ENCODE measurements at places on chromosomes 4 and X.

GRCh38 chr4:184447664-184448063, 26.7 kb downstream of the IRF2 start:
- DNase-seq, result no peak

DNA sequence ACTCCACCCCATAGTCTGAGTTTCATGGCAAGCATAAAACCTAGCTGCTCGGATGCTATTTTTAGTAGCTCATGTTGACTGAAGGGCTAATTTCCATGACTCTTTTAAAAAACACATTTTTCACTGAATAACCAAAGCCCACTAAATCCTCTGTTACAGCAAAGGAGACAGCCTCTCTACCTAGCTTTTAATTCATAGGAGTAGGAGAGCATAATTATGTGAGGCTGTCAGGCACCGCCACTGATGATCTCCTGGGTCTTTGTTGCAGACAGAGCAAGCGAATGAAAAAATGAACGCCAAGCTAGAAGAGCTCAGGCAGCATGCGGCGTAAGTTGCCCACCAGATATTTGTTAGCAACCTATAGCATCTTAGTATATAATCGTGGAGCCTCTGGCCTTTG, 53.5 kb downstream of the KIF4A start:
- DNase-seq, result no peak

DNA sequence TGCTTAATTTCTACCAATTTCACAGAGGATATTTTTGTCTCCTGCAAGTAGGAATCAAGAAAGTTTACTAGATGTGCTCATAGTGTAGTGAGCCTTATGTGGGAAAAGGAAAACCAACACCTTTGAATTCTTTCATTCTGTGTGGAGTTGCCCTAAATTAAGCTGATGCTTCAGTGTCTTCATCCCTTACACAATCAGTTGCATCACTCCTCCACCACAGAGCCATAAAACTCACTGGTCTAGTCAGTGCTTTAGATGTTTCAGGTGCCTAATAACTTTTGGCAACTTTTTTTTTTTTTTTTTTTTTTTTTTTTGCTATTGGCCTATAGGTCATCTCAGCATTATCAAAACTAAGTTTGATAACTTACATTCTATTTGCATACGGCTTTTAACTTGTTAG, 41.5 kb downstream of the HHIP start:
- no peak for DNase-seq

DNA sequence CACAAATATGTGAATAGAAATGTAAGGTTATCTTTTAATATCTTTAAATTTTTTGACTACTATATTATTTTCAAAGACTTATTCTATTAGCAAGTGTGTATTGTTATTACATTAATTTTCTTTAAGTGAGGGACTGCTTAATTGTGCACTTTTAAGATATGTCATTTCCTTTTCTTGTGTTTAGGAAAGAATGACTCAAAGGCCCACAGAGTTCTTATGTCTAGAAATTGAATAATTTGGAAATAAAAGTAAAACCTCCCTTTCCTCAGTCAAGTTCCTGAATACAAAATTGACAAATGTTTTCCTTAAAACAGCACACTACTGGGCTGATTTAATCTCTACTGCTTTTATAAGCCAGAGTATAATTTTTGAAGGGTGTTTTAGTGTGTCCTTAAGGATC, 169.7 kb downstream of the TMEM47 start:
- DNase-seq, result no peak

GRCh38 chr4:123615901-123616300, 219.3 kb downstream of the SPRY1 start:
- DNase-seq, result no peak

DNA sequence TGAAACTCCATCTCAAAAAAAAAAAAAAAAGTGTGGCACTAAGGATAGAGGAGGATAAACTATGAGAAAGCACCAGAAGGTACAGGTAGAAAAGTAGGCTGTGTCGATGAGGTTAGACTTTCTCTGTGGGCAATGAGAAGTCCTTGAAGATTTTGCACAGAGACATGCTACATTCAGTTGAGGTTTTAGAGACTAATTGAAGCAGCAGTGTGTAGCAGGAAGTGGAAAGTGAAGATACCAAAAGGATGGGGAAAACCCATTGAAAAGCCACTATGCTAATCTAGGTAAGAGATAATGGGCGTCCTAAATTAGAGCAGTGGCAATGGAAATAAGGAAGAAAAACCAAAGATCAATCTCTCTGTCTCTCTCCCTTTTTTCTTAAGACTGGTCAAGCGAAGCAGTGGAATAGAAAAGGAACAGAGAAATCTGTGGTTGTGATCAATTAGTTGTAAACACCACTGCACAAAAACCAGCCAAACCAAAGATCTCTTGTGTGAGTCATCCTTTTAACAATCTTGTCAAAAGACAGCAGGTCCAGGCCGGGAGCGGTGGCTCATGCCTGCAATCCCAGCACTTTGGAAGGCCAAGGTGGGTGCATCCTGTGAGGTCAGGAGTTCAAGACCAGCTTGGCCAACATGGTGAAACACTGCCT, 3.5 kb downstream of the SPINK2 start:
- DNase-seq, result peak; percentile 14

DNA sequence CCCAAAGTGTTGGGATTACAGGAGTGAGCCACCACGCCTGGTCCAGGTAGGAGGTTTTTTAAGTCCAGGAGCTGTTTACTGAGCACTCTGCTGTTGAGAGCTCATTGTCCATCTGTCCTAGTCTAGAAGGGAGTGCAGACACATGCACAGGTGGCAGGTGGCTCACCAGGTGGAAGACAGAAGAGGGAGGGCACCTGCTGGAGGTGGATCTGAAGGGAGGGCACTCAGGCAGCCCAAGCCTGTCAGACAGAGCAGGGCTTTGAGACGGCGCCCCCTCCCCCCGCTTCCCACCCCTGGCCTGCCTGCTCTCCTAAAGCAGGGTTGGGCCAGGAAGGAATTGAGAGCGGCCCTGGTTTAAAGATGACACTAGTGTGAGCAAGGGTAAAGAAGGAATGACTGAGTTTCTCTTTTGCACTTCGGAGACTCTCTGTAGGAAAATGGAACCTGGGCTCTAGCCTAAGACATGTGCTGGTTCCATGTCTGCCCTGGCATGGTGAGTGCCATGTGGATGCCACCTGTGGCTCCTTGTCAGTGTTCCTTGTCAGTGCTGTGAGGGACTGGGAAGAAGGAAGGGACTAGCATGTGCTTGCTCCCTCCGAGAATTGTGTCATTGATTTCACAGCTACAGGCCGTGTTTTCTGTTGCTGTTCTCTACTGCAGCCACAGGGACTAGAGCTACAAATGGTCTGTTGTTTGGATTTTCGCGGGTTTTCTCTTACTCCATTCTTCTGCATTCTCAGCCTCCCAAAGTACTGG, 108.6 kb downstream of the TNIP2 start:
- DNase-seq, result no peak

GRCh38 chr4:72531322-72531721, 37.7 kb downstream of the ADAMTS3 start:
- DNase-seq, result no peak

GRCh38 chrX:70979136-70979762, 48.4 kb upstream of the SLC7A3 start:
- DNase-seq, result no peak

- DNase-seq, result no peak
Observed at GRCh38 chrX:7060444-7060843, 87.1 kb upstream of the STS start.

- DNase-seq, result peak; percentile 34
Observed at GRCh38 chrX:8783097-8783713, 18.0 kb downstream of the FAM9A start.

DNA sequence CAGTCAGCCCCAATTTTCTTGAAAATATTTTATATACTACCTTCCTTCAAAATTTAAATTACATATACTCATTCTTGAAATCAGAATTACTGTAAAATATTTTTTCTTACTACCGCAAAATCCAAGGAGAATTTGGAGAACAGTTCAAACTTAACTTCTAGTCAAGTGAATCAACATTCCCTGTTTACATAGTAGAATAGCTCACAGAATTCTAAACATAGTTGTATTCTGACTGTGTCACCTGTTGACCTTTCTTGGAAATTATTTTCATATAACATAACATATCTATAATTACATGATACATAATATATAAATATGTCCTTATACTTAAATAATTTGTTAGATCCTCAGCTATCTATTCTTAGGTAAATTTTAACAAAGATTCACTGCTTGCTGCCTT, 31.0 kb upstream of the FGF5 start:
- DNase-seq, result no peak

- DNase-seq, result no peak
Observed at GRCh38 chr4:139658586-139659382, 6.8 kb upstream of the MGST2 start.

GRCh38 chrX:139204571-139204897, 326.0 kb upstream of the F9 start:
- DNase-seq, result no peak

DNA sequence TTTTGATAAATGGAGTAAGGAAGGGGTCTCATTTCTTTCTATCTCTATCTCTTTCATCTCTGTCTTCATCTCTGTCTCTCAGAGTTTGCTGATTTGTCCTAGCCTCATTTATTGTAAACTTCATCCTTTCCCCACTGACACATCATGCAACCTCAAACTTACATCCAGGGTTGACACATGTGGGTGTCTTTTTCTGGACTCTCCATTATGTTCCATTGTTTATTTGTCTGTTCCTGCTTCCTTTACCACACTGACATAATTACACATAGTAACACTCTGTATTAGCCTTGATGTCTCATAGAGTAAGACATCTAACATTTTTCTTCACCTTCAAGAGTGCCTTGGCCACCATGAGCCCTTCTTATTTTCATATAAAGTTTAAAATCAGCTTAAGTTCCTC, 8.1 kb upstream of the SRD5A3 start:
- no peak for DNase-seq

GRCh38 chr4:150325872-150326271, 247.6 kb downstream of the DCLK2 start:
- DNase-seq, result no peak

GRCh38 chr4:7830747-7831146, 108.9 kb downstream of the AFAP1 start:
- DNase-seq, result no peak

DNA sequence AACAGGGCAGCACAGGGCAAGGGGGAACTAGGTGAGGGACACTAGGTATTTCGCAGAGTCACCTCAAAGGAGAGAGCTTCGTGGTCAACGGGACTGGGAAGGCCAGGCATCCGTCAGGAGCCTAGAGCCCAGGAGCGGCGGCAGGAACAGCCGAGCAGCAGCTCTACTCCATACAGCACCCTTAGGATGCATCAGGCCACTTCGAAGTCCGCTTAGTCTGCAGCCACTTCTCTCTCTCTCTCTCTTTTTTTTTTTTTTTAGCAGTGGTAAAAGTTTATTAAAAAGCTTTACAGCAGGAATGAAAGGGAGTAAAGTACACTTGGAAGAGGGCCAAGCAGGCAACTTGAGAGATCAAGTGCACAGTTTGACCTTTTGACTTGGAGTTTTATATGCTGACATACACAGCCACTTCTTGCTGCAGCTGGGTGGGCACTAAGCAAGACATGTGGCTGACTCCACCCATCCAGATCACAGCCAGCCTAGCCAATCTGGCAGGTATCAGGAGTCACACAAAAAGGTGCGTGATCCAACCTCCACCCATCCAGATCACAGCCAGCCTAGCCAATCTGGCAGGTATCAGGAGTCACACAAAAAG, 209.7 kb upstream of the RADX start:
- DNase-seq, result no peak

- DNase-seq, result no peak
Observed at GRCh38 chrX:66004928-66005829, 34.7 kb downstream of the VSIG4 start.

DNA sequence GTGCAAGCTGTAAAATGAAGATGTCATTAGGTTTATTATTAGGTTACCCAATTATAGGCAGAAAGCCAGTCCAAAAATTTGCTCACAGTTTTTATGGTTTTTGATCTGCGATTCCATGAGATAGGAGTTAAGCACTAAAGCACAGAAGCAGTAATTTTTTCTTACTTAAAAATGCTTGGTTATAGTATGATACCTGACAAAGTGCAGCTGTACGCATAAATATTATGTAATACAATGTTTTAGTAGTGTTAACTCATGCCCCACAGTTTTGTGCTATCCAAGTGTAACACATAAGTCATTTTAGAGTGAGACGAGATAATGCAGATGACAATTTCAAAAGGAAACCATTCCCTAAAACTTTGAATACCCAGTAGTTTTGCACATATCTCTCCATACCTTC, 357.8 kb downstream of the TMA16 start:
- DNase-seq, result no peak

DNA sequence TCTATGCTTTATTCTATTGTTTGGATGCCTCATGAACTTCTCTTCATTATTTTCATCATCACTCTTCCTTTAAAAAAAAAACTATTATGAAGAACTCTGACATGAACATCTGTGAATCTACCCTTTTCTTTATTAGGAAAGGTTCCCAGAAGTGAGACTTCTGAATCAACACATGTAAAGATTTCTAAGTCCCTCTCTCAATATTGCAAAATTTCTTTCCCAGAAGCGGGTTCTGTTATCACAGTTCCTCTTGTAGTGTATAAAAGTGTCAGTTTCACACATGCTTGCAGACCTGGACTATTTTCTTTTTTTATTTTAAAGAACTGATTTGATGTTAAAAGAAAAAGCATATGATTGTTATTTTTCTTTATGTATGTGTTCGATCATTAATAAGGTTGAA, 330.8 kb upstream of the KLF3 start:
- no peak for DNase-seq

GRCh38 chr4:25970226-25970675, 56.2 kb downstream of the SMIM20 start:
- no peak for DNase-seq

GRCh38 chr4:109607976-109608375, 47.9 kb downstream of the MCUB start:
- no peak for DNase-seq

GRCh38 chr4:70437197-70437596, 34.8 kb upstream of the MUC7 start:
- no peak for DNase-seq

- no peak for DNase-seq
Observed at GRCh38 chrX:123267220-123267619, 83.1 kb downstream of the GRIA3 start.

DNA sequence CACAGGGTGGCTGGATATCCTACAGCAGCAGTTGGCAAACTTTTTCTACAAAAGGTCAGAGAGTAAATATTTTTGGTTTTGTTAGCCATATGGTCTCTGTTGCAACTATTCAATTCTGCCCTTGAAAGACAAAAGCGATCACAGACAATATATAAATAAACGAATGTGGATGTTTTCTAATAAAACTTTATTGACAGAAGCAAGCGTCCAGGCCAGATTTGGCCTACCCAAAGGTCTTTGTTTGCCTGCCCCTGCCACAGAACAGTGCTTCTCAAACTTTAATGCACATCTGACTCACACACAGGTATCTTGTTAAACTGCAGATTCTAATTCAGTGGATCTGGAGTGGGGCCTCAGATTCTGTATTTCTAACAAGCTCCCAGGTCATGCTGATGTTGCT, 621.4 kb upstream of the DIPK2B start:
- no peak for DNase-seq
